Ovary (tissue), 10 donors: ENCODE measurements at places on chromosomes 2 and 18. TPM values are rescaled to one million over a fixed set of nuclear protein-coding genes. Genes with fewer than 3 reads are reported as not detected.
A peak's percentile ranks its signal among the peaks of the same experiment; 100 is the strongest.

Gene LTBP1
- total RNA-seq: 13.5 TPM

- no peak for DNase-seq
Measured at GRCh38 chr2:132975193-132976105, 305.4 kb upstream of the LYPD1 start.

DNA sequence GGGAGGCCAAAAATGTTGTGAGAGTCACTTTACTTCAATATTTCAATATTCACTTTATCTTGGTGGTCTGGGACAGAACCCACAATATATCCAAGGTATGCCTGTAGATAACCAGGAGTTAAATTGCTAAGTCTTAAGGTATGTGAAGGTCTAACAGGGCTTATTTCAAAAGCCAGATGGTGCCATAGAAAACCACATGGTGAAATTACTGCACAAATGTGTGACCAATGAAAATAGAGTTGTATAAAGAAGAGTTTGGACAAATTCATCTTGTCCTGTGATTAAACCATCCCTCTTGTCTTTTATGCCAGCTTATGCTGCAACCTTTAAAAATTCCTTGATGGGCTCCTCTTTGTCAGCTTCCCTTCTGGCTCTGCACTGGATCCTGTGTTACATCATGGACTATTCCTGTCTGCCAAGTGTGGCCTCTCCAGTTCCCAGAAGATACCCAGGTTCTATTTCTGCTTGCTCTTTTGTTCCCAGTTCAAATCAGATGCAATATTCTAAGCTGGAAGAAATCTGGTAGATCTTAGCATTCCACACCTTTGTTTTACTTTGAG is 46.8 kb downstream of the ANTXR1 start:
- no peak for DNase-seq

- peak; percentile 76 for DNase-seq
Measured at GRCh38 chr2:219538504-219538951, 5.1 kb downstream of the CHPF start.

DNA sequence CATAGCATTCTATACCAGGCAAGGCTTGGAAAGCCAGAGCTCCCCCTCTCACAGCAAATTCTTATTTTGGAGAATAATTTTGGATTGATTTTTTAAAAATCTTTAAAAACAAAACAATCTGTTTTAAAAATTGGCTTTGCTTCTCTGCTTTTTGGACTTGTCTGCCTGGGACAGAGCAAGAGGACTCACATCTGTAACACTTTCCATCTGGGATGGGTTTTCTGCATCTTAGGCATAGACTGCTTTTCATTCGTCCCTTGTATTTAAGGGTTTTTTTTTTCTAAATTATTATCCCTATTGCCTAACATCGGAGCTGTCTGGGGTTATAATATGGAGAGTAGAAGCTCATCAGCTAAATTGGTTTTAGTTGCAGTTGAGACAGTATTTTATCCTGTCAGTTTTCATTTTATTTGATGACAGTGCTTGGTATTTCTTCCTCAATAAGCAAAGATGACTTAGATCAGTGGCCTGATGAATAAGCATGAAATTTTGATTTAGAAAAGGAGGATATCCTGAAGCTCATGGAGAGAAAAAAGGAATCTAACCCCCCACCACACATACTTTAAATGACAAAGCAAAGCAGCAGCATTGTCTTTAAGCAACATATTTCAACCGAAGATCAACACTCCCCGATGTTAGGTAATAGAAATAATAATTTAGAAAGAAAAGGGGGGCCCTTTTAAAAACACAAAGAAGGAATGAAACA is 2.3 kb upstream of the FZD7 start:
- no peak for DNase-seq
